ENCODE measurements at places on chromosomes 2 and 18.
A peak's percentile ranks its signal among the peaks of the same experiment; 100 is the strongest.

DNA sequence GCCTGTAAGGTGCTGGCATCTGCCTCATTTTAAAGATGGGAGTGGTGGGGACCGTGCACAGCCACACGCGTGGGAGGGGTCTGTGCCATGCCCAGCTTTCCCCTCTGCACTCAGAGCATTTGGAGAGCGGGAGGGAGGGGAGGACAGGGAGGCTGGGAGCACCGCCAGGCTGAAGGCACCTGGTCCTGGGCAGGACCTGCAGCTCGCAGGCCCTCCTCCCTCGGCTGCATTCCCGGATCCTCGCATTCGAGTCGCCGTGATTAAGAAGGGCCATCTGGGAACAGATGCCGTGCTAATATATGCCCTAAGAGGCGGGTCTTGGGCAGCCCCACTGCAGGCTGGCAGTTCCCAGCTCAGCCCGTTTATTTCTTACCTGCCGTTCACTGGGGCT lies 84.0 kb downstream of the PTGR3 start:
- no peak for DNase-seq

DNA sequence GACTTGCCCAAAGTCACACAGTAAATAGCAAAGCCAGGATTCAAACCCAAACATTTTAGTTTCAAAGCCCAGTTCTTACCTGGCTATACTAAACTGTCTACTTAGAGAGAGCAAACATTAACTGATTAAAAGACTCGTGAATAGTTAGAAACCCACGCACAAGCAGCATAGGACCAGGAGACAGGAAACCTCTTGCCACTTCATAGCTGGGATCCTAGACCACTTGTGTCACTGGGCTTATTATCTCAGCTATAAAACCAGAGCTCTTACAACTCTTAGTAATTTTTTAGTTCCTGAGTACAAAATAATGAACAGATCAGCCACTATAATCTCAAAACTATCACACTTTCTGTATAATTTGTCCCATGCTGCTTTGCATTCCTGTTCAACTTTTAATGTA lies 2.4 kb upstream of the AAK1 start:
- peak; percentile 20 for DNase-seq

DNA sequence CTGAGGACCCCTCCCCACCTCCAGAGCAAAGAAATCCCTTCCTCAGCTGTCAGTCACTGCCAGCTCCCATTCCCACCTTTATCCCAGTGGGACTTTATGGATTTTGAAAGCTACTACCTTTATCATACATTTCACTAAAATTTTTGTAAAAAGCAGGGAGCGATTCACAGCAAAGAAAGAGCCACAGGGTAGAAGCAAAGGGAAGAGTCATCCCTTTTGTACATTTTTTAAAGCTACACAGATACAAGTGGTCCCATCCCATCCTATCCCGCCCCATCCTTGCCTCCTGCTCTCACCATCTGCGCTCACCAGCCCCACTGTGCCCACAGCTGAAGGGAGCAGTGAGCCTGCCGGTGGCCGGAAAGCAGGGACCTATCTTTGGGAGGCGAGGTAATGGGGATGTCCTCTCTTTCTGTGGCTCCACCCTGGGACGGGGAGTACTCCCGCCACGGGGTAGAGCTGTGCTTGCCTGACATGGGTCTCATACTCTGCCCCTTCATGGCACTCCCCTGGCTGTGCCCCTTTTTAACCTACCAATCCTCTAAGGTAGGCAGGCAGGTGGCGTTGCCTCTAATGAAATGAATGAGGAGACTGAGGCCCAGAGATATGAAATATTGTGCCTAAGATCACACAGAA lies 13.2 kb downstream of the SH2D6 start:
- DNase-seq = no peak

DNA sequence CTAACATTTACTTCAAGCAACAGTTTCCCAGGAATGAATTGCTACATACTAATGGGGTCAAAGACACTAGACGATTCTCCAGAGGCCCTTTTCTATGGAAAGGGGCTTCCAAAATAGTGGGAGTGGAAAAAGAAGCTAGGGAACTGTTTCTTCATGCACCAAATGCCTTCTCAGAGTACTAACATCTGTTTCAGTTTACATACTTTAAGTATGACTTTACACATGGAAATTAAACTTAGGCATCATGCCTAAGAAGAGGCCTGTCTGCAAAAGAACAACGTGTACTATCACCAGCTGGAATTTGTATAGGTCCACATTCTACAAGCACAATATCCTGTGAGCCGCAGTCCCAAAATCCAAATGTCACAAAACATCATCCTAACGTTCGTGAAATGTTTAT lies 29.4 kb upstream of the WDR75 start:
- DNase-seq = no peak

- no peak for DNase-seq
These were observed 112.6 kb upstream of the NT5C1B start for GRCh38 chr2:18701981-18702380.

GRCh38 chr18:55856229-55856628 lies 268.2 kb upstream of the TCF4 start:
- no peak for DNase-seq

GRCh38 chr2:102588213-102588939 lies 31.0 kb upstream of the SLC9A2 start:
- DNase-seq = no peak

DNA sequence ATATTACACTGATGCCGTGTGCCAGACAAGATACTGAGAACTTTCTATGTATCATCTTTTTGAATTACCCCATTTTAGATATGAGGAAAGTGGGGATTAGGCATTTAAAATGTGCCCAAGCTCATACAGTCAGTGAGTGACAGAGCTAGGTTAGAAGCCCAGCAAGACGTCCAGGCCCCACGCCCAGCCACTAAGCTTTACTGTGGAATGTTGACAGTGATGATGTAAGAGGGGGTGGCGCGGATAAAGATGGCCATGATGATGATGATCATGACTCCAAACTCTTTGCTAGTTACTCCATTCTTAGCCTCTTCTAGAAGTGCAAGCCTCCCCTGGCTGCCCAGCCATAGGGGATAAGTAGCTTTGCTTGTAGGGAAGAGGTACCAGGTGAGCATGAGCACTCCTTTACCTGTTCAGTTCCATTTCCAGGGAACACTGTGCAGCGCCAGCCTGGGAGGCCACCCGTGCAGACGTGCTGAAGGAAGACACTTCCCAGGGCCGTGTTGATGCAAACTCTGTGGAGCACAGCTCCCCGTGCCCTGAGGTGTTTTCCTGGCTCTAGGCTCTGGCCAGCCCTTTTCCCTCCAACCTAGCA lies 65.5 kb downstream of the BCL2L11 start:
- DNase-seq = no peak

DNA sequence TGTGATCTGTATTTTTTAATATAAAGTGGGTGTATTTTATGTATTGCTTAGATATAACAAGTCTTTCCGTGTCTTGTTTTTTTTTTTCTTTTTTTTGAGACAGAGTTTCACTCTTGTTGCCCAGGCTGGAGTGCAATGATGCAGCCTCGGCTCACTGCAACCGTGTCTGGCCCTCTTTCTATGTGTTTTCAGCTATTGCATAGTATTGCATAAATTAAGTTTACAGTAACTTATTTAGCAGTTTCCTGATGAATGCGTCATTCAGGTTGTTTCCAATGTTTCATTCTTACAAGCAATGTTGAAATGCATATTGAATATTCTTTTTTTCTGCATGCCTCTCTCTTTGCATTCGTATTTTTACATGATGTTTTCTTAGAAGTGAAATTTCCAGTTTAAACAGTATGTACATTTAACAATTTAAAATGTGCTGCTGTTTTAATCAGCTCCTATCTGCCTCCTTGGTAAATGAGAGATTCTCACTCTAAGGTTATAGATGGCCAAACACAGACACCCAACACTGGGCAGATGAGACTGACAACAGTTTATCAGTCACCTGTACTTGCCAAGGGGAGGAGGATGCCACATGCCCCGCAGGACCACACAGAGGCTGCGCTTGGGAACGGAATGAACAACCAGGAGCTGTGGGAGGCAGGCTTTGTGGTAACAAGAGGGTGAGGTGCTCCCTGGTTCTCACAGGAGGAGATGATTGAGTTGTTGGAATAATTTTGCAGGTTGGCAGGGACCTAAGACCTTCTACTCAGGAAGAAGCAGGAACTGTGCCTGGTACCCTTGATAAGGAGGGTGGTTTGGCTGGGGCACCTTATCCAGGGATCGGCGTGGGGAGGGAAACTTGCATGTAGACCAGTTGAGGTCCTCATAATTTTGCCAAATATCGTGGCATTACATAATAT lies 7.5 kb downstream of the SLC9A4 start:
- DNase-seq = no peak

GRCh38 chr2:48452108-48452507 lies 77.8 kb upstream of the STON1 start:
- DNase-seq = no peak

DNA sequence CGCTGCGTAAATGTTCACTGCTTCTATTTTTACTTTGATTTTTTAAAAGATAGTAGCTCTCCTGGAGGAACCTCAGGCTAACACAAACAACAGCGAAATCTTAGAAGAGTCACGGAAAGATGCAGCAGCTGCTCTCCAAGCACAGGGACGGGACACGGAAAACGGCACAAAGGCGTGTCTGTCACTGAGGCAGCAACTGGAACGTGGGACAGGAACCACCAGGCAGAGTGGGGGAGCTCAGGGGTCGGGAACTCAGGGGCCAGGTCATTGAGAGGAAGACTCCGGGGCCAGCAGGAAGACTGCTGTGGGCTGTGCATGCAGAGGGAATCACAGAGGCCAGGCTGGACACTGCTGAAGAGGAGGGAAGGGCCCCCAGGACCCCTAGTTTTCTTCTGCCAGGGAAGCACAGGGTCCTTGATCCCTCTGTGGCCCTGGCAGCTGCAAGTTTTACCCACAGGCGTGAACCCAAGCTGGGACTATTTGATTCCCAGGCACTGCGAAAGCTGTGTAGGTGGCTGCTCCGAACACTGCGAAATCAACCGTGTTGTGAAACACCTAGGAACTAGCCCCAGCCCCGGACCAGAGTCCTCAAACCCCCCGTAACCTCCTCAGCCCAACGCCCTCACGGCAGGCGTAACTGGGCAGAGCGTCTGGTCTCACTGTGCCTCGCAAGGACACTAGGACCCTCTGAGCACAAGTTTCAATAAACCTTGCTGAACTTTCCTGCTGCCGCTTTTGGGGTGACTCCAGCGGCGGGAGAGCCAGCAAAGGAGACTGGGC lies 263.0 kb downstream of the EIPR1 start:
- DNase-seq = no peak

DNA sequence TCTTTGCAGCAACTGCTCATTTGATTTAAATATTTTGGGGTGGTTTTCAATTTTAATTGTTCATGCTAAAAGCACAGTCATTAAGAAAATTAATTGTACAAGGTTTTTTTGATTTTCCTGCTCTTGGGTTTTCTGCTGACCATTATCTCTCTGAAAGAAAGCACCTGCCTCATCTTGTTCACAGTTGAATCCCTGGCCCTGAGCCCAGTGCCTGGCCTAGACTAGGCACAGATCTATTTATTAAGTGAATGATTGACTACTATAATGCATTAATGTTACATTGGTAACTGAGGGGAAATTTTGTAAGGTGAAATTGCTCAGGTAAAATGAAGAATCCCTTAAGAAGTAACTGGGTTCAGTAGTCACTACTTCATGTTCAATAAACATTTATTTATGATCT lies 22.0 kb downstream of the IL1RL2 start:
- no peak for DNase-seq

DNA sequence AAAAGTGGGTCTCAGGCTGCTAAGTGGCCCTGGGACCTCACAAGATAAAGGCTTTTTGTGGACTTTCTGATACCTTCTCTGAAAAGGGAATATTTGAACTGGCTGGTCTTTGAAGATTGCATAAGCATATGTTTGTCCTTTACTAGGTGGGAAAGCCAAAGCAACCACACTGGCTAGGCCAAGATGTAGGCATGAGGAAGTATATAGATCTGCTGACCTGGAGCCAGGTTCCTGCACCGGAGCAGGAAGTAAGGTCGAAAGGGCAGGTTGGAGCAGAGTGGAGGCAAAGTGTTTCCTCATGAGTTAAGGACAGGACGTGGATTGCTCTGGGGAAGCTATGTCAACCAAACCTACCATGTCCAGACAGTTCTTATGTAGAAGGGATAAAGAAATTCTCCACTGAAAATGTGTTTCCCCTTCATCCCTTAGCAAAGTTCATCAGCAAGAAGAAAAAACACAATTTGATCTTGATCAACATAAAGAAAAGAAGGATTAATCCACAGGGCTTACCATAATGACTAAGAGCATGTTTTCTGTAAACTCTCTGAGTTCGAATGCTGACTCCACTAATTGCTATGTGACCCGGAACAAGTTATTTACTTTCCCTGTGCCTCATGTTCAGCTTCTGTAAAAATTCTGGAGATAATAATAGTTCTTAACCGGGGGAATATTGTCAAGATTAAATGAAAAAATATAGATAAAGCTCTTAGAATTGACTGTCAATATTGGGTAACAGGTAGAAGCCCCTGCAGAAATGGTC lies 156.1 kb upstream of the SRD5A2 start:
- DNase-seq = no peak

DNA sequence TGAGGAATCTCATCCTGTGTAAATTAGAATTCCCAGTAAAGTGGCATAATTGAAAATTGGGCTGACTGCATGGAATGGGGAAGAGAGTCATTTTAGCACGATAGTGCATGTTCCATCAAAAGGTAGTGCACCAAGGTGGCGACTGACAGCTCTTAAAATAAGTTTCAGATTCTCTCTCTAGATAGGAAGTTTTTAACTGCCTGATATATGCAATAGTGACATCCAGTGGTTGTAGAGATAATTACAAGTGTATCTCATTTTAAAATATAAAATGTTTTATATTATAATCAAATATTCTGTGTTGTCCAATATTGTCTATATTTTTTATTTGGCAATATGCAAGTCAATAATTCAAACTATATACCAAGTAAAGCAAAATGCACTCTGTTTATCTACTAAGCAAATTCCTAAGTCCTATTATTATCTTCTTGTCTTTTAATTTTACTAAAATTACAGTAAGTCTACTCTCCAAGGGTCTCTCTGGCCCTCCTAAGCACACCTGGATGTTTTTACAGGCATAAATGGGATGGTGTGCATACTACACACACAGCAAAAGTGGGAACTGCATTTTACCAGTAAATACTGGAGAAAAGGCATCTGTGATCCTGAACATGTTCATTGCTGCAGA lies 397.7 kb upstream of the HNRNPA3 start:
- no peak for DNase-seq

DNA sequence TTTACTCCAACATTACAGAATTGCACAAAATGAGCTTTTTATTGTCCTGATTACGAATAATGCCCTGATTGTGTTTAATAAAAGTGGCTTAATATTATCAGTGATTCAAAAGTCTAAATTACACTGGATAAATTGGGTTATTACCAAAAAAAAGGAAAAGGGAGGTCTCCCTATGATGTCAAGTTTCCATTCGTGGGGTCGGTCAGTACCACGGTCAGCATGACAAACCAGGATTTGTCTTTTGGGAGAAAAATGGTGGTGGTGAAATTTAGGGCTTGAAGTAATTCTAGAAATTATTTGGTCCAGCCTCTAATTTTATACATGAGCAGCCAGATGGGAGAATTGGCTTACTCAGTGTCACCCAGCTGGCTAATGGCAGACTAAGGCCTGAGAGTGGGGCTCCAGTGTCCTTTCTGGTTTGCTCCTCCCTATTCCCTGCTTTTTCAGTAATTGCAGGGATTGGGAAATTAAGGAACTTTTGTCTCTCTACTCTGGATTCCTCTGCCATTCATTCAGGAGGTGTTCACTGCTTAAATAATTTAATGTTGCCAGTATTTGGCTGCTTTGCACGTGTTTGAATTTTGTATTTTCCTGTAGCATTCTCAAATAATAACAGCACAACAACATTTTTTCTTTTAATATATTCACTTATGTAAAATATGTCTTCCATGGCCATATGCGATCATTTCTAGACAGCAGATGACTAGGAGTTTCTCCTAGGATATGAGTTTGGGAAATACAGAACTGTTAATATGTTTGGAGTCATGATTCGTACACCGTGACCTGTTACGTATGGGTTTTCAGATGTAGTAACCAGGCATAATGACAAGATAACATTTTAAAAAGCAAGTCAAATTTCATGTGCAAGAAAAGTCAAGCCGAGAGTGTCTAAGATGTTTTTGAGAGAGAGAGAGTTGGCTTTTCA lies 128.9 kb upstream of the NOSTRIN start:
- no peak for DNase-seq

Measured in CD4-positive, alpha-beta T cell treated with Interleukin-15 for 1 hour (primary cell).